ENCODE measurements at places on chromosomes 1 and 21. TPM values are rescaled to one million over a fixed set of nuclear protein-coding genes. Genes with fewer than 3 reads are reported as not detected.

DNA sequence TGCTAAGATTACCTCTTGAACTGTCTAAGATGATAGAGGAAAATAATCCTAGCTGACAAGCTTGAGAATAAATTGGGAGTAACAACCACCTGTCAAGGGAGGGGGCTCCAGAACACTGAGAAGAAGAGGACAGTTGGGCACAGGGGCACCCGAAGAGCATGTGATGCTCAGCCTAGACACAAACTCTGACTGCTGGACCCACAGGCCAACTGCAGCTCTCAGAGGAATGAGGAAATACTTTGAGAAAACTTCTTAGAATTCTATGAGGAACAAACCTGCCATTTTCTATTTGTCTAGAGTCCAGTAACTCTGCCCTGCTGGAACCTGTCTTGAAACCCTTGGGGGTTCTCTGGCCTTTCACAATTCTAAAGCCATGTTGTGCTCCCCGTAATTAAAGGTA is 124.1 kb upstream of the KCNK2 start:
- no peak for DNase-seq

GRCh38 chr1:19462781-19463503 is 22.4 kb downstream of the CAPZB start:
- DNase-seq: no peak

DNA sequence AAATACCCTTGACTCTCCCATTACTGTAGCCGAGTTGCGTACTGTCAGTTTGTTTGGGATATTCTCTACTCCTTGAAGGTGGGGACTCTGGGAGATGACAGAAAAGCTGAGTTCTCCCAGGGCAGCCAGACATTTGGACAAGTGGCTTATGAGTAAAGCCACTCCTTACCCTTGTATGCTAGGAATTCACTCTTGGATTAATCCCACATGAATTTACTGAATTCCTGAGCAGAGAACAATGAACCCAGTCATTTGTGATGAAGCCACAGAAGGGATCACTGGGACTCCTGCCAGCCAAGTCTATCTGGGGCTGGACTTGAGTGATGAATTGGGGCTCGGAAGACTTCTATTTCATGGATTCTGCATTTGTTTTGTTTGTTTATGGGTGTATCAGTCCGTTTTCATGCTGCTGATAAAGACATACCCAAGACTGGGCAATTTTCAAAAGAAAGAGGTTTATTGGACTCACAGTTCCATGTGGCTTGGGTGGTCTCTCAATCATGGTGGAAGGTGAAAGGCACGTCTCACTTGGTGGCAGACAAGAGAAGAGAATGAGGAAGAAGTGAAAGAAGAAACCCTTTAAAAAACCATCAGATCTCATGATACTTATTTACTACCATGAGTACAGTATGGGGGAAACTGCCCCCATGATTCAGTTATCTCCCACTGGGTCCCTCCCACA is 25.1 kb downstream of the C1orf116 start:
- no peak for DNase-seq

GRCh38 chr1:214290424-214291037 is 9.6 kb downstream of the SMYD2 start:
- no peak for DNase-seq

DNA sequence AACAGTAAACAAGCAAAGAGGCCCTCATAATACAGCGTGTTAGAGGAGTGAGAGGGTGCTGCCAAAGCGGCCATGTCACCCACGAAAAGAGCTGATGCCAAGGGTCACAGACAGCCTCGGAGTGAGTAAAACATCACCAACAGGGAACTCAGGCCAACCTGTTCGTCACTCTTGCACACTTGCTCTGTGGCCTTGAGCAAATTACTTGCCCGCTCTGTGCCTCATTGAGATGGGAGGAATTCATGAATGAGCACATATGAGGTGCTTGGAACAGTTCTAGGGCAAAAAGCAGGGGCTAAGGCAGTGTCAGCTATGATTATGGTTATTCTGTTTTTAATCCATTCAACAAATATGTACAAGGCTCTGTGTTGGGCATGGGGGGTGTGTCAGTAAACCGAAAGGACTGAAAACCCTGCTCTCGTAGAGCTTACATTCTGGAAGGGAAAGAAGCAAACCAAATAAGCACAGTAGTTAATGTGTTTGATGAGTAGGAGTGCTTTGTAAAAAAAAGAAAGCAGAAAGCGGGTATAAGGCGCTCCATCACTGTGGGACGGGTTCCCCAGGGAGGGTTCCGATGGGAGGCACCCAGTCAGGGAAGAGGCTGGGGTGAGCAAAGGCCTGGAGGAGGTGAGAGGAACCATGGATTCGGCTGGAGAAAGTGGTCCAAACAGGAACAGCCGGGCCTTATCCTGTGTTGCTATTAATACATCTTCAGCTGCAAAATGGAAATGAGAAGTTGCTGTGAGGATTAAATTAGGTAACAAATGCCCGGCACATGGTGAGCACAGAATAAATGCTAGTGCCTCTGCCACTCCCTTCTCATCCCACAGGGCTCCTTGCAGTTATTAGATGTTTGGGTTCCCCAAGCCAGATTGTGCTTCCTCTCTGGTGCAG is 39.5 kb upstream of the RD3 start:
- DNase-seq: no peak

DNA sequence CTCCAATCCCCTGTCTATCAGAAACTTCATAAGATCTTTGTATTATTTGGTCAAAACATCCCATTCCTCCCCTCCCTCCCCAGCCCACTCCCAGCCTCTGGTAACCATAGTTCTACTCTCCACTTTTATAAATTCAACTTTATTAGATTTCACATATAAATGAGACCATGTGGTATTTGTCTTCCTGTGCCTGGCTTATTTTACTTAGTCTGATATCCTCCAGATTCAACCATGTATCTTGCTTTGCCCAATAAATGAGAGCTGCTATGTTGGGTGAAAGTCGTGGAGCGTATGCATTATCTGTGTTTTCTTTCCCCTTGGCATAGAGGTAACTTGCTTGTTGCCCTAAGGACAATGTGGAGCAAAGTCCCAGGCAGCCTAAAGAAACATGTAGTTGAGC is 28.5 kb upstream of the CHRM3 start:
- no peak for DNase-seq

DNA sequence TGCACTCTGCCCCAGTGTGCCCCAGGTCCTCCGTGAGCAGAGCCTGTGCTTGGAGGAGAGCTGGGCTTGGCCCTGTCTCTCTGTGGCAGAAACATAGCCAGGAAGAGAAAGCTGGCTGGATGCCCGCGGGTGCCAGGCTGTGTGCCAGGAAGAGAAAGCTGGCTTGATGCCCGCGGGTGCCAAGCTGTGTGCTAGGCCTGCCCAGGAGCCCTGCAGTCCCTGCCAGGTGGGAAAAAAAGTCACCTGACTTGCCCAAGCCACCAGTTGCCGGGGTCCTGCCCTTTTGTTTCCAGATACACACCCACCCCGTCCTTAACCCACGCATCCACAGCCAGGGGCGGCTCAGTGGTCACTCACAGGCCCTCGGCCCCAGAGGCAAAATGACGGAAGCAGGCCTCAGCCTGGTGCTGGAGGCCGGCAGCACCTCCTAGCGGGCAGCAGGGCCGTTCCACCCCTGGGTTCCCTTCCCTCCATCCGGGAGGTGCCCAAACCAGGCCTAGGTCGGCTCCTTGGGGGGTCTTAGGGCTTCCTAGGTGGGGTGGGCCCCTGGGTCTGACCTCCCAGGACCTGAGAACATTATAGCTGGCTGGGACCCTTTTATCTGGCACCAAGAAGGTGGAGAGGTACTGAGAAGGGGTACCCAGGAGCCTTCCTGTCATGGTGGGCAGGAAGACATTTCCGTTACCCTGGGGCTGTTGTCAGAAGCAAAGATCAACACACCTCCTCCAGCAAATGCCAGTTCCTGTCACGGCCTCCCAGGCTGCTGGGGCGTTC is 9.1 kb downstream of the ITGB2 start:
- no peak for DNase-seq

- DNase-seq: no peak
These were observed 161.9 kb upstream of the KCTD3 start for GRCh38 chr1:215405211-215405610.

GRCh38 chr1:112445596-112445995 is 49.6 kb downstream of the CTTNBP2NL start:
- no peak for DNase-seq

- DNase-seq: no peak
These were observed 18.9 kb downstream of the LACTBL1 start for GRCh38 chr1:22953740-22954141.

- peak; percentile 92 for DNase-seq
These were observed 1.7 kb upstream of the FYB2 start for GRCh38 chr1:56820755-56821461.

- no peak for DNase-seq
These were observed 142.8 kb upstream of the COA6 start for GRCh38 chr1:234230414-234230862.

DNA sequence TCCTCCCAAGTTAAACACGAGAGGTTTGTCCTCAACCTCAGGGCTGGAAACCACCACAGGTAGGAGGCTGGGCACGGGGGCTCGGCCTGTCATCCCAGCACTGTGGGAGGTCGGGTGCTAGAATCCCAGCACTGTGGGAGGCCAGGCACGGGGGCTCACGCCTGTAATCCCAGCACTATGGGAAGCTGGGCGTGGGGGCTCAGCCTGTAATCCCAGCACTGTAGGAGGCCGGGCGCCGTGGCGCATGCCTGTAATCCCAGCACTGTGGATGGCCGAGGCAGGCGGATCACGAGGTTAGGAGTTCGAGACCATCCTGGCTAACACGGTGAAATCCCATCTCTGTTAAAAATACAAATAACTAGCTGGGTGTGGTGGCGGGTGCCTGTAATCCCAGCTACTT is 6.7 kb upstream of the CDK11A start:
- DNase-seq: no peak

GRCh38 chr21:45108808-45109781 is 34.7 kb downstream of the ADARB1 start:
- DNase-seq: no peak

GRCh38 chr1:168455764-168456163 is 88.0 kb downstream of the XCL2 start:
- no peak for DNase-seq

Gene YBX1
- 428 TPM for total RNA-seq

Gene C1orf50
- 5.7 TPM for total RNA-seq

Gene ABCA4
- 1.0 TPM for total RNA-seq

Gene RXRG
- not detected for total RNA-seq

Gene MMEL1
- total RNA-seq: 0.93 TPM

Data from hepatocyte (in vitro differentiated cells).